Neural progenitor cell (in vitro differentiated cells): ENCODE measurements at places on chromosomes 1 and 21. TPM values are rescaled to one million over a fixed set of nuclear protein-coding genes. Genes with fewer than 3 reads are reported as not detected.
A peak's percentile ranks its signal among the peaks of the same experiment; 100 is the strongest.

Gene SLC16A4
- total RNA-seq: 0.28 and 0.56 TPM in 2 replicates

- DNase-seq: no peak
Measured at GRCh38 chr1:203858055-203858454, 3.3 kb upstream of the SNRPE start.

Gene ANGPTL3
- total RNA-seq: not detected in 2 replicates

DNA sequence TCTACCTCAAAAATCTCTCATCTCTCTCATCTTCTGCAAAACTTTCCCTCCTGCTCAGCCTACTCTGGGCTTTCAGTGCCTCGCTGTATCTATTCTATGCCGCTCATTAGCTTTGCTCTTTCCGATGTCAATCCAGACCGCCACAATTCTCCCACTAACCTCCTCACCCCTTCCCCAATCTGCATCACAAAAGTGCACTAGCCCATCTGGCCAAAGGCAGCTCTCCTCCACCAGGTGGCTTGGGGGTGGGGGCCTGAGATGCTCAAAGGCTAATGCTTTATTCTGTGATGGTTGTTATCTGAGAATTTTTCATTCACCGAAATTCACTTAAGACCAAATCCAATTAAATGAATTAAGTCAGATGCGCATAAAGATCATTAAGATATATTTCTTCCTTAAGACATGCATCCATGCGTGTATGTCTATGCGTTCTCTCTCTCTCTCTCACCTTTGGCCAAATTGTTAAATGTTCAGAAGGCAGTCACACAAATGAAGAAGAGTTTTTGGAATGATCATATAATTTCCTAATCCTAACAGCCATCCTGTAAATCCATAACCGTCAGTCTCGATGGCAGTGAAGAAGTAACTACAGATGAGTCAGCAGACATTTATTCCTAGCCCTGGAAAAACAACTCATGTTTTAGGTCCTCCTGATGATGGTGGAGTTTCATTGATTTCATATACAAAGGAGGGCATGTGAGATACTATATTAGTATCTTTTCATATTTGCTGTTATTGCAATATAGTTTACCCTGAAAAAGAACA is 111.3 kb downstream of the C1orf21 start:
- peak; percentile 86 for DNase-seq

GRCh38 chr1:41333146-41333784 is 28.0 kb upstream of the FOXO6 start:
- no peak for DNase-seq

GRCh38 chr1:208280681-208281450 is 36.7 kb upstream of the PLXNA2 start:
- no peak for DNase-seq

DNA sequence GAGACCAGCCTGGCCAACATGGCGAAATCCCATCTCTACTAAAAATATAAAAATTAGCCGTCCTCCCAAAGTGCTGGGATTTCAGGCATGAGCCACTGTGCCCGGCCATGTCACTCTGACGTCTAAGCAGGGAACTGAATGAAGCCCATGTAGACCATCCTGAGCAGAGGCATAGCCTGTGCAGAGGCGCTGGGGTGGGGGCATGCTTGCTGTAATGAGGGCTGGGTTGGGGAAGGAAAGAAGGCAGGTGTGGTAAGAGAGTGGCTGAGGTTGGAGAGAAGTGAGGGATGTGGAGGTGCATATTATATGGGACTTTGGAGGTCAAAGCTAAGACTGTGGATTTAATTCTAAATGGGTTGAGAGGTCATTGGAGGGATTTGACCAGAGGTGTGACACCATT is 47.1 kb upstream of the SCMH1 start:
- DNase-seq: no peak

- no peak for DNase-seq
Measured at GRCh38 chr1:183522104-183522503, 49.8 kb downstream of the SMG7 start.

Gene ADGRL2
- total RNA-seq: 201 and 270 TPM in 2 replicates

- no peak for DNase-seq
Measured at GRCh38 chr1:234885601-234886000, 243.0 kb downstream of the TOMM20 start.

DNA sequence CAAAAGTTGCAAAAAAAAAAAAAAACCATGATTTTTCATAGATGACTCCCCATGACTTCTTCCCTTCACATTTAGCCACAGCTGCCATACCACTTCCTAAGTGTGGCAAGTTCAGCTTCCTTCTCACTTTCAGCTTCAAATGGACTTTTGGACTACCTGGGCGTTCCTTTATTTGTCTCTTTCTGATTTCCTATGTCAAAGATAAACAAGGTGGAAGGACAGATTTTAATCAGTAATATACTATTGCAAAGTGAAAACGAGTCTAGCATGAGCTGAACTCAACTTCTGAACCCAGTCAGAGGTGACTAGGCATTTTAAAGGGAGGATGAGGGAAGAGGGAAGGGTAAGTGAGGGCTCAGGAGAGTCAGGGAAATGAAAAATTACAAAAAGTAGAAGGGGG is 14.4 kb upstream of the SCCPDH start:
- DNase-seq: no peak

Gene CAPN2
- total RNA-seq: 61.7 and 64.2 TPM in 2 replicates

DNA sequence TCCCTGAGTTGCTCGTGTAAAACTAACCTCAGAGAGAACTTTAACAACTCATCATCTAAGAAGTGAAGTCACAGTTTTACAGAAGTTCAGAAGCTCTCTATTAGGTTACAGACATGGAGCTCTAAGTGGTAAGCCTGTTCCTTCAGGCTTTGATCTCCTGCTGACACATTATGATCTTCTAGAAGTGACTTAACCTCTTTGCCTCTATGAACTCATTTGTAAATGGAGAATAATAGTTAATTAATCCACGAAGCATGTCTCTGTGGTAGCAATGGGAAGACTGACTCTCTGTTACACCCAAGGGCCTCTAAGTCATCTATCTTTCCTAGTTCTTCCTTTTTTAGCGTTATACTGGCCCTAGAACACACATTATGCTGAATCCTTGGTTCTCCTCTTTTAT is 157.9 kb upstream of the NRIP1 start:
- no peak for DNase-seq

DNA sequence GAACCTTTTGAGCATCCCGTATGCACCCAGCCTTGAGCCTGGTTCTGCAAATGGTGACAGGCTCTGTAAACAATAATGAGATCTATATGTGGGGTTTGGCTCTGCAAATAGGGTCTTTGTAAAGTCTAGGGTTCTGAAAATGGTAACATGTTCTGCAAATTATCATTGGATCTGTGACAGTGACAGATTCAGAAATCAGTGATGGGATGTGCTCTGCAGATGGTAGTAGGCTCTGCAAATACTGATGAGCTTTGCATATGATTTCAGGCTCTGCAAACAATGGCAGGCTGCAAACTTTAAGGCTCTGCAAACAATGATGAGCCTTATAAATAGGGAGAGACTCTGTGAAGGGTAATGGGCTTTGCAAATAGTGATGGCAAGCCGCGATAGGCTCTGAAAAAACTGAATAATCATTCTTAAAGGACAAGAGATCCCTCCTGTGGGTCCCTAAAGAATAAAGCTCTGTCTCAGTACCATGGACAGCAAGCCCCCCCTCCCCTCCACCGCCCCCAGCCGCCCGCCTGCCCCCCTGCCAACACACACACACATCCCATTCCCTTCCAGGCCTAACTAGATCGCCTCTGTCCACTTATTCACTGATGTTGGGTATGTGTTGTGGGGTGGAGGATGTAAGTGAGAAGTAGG is 17.7 kb upstream of the DMBX1 start:
- DNase-seq: peak; percentile 49

Gene LACTBL1
- total RNA-seq: 0.12 TPM in 1 of 2 replicates, not detected in the other

GRCh38 chr1:68231627-68232288 is 565 bp downstream of the WLS start:
- DNase-seq: peak; percentile 90

DNA sequence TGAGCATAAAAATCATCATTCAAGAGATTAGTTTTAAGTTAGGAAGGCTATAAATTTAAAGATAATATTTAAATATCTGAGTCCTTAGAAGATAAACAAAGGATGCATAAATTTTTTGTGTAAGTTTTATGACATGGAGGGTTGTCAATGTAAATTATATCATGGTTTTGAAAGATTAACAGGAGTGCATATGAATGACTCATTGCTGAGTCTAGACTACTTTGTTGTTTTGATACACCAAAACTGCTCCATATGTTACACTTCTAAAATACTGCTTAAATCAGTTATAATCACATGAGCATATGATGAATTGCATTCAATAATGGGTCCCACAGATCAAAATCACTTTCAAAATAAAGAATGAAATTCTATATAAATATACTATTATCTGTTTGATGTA is 312.5 kb downstream of the KCNT2 start:
- DNase-seq: no peak

DNA sequence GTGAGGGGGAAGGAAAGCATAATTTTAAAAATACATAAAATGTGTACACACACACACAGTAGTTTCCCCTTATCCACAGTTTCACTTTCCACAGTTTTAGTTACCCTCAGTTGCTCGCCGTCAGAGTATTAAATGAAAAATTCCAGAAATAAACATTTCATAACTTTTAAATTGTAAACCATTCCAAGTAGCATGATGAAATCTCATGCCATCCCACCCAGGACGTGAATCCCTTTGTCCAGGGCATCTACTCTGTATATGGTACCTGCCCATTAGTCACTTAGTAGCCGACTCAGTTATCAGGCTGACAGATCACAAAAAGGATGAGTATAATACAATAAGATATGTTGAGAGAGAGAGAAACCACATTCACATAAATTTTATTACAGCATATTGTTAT is 36.2 kb downstream of the EPS15 start:
- DNase-seq: no peak

- no peak for DNase-seq
Measured at GRCh38 chr1:15598436-15598835, 13.6 kb upstream of the AGMAT start.

DNA sequence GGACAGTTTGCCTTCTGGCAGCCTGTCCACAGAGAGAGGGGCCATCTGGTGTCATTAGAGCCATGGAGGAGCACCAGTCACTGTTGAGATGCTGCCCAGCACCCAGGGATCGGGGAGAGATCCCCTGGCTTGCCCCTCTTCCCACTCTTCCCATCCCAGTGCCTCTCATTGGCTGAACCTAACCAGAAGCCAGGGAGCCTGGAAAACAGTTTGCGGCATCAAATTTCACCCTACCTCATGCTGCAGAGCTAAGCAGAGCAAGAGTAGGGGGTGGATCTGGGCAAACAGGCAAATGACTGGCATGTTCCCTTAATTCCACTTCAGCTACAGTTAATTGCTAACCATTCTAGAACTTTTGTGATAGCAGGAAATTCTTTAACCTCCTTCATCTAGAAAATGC is 19.1 kb downstream of the TRAF5 start:
- peak; percentile 66 for DNase-seq

DNA sequence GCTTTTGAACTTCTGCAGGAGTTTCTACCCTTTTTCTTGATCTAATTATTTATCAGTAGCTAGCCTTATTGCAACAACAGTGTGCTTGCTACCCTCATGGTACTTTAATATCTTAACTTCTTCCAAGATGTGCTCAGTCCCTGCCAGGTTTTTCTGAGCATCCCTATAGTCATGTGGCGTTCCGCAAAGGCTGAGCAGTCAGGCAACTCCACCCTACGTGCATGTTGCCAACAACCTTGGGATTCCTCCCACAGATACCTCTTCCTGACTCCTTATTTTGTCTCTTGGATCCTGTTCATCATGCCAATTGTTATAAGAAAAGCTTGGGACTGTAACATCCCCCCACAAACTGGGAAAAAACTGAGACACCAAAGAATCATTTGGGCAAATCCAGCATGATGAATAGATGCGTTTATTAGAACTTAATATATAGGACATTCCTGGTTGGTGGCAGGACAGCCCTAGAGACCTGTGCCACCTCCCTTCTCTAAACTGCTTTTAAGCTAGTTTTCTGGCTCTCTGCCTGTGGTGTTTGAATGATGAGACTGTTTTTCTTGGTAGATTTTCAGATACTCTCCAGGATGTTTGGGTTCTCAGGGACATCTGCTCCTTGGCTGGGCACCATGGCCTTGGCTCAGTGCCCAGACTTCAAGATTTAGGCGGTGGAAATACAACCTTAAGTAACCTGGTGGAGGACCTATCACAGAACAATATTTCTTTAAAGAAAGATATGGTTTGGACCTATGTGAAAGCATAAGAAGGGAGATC is 27.1 kb upstream of the KCTD3 start:
- DNase-seq: no peak

GRCh38 chr1:147618077-147618569 is 52.2 kb downstream of the ACP6 start:
- DNase-seq: no peak

DNA sequence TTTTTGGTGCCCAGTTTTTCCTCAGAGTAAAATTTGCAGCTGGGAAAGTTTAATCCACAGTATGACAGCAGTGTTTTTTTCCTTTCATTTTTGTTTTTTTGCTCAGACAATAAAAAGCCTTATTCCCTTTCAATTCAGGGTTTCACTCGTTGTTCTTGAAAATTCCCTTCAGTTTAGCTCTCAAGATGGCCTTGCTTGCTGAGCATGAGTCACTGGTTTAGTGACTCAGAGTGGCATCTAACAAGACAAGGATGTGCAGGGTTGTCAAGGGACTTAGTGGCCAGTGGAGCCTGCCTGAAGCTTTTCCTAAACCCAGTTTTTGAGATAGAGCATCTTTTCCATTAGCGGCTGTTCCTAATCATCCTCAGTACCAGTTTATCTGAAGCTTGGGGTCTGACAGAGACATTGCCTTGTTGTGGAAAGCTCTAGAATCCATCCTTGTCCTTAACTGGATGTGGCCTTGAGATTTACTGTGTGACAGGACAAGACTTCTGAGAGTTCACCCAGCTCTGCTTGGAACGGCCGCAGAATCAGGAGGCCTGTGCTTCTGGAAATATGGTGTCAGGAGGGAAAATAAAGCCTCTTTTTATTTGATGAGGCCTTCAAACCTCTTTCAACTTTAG is 48.4 kb upstream of the DNAJC6 start:
- no peak for DNase-seq

Gene KRTAP21-2
- total RNA-seq: not detected in 2 replicates

- DNase-seq: no peak
Measured at GRCh38 chr1:66372522-66373101, 161.3 kb upstream of the SGIP1 start.

GRCh38 chr1:163258181-163258580 is 55.5 kb upstream of the RGS5 start:
- DNase-seq: no peak

Gene TNNT2
- 3.1 and 13.2 TPM in 2 replicates for total RNA-seq

GRCh38 chr1:35394386-35394785 is 125.9 kb downstream of the ZMYM4 start:
- DNase-seq: no peak

Gene AMY1C
- total RNA-seq: not detected in 2 replicates

- no peak for DNase-seq
Measured at GRCh38 chr1:197141575-197141974, 4.9 kb downstream of the ASPM start.

- no peak for DNase-seq
Measured at GRCh38 chr1:41614818-41615217, 130.3 kb upstream of the EDN2 start.

DNA sequence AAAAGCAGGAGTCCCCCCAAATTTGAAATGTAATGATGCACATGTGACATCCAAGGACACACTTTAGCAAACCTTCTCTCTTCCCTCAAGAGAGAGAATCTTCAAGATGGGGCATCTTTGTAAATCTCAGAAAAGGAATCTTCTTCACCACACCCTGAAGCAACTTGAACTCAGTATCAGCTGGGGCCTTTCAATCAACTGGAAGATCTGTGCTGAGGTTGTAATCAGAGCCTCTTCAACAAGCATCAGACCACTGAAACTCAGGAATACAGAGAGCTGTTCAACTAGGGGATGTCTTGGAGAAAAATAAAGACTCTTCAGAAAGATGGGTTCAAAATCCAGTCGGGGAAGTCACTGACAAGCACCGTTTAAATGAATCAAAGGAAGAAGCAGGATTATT is 92.5 kb upstream of the CAMK1G start:
- DNase-seq: no peak

- DNase-seq: no peak
Measured at GRCh38 chr21:24014381-24014780, 1592.9 kb downstream of the MRPL39 start.
